Islet precursor cell (in vitro differentiated cells): ENCODE measurements at places on chromosomes 11 and 22.

DNA sequence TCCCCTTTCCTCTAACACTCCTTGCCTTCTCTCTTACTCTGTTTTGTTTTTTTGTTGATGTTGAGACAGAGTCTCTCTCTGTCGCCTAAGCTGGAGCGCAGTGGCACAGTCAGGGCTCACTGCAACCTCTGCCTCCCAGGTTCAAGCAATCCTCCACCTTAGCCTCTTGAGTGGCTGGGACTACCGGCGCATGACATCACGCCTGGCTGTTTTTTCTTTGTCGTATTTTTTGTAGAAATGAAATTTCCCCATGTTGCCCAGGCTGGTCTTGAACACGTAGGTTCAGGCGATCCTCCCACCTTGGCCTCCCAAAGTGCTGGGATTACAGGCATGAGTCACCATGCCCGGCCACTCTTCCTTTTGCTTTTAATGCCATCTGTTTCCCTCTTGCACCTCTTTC lies 72.3 kb downstream of the FBXO7 start:
- DNase-seq, result no peak

GRCh38 chr11:70623906-70624597 lies 225.7 kb downstream of the CTTN start:
- no peak for DNase-seq

DNA sequence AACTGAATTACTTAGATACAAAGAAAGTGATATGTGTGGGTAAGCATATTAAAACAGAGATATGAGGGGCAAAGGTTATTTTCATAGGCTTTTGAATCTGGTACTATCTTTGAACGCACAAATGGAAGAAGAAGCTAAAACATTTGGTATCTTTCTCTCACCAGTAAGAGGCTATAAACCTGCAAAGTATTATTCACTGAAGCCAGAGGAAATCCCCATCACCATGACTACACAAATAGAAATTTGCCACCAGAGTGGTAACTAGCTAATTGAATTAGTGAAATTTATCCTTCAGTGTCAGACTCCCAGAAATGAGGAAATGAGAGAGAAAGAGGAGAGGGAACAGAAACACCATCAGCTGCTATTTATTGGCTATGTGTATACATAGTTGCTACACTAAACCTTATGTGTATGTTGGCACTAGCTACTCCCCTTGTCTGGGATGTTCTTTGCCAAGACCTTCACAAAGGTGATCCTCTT lies 503.4 kb downstream of the DLG2 start:
- no peak for DNase-seq

DNA sequence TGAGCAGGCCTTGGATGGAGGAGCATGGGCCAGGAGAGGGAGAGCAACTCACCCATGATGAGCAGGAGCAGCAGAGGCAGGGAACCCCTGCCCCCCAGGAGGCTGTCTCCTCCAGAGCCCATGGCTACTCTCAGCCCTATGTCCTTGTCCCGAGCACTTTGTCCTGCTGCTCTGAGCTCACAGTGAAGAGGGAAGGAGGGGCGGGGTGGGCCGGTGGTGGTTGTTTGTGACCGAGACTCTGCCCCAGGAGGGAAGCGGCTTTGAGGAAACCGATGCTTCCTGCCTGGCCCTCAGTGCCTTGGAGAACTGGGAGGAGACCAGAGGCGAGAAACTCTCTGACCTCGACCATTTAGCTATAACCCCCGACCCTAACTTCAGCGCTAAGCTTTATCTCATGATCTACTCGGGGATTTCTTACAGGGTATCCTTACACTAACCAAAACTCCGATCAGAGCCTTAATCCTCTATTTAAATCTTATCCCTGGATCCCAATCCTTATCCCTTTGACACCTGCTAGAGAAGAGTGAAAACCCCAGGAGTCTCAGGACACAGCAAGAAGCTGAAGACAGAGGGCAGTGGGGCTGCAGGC lies at the start of gene ROBO4:
ROBO4 (minus strand) TSS at position 192 of the 589 bp plus-strand sequence; CDS start at position 122, 70 bp downstream.
- peak; percentile 50 for DNase-seq

- peak; percentile 86 for DNase-seq
These were observed 11.7 kb downstream of the PHRF1 start for GRCh38 chr11:587978-588380.

GRCh38 chr11:28243061-28243460 lies 134.9 kb downstream of the METTL15 start:
- no peak for DNase-seq

DNA sequence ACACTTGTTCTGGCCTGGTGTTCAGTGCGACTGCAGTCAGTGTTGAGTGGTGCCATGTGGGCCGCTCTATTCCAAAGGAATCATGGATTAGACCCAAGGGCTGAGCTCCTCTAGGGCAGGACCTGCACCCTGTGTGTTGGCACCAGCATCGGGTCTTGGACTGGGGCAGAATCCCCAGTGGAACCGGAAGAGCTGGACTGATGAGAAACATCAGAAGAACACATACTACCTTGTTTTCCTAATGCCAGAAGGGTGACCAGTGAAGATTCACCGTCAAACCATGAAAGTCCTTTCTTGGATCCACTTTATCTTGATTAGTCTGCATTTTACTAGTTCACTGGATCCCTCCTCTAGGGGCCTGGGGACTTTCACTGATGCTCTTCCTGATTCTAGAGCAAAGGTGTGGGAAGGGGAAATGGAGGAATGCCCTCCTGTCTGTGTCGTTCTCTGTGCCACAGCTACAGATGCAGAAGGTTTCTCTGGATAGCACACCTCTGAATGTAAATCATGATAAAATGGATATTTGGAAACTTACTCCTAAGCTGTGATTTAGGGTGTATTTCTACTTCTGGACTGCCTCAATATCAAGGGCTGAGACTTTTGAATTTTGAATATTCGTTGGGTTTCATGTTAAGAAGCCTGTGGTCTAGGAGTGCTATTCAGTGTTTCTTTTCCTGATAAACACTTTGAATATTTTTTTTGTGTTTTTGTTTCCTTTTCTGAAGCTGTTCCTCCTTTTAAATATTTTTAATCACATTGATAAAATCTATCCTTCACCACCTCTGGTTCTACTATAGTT lies 11.0 kb upstream of the GLB1L3 start:
- no peak for DNase-seq

- DNase-seq, result no peak
These were observed 8.3 kb downstream of the SREBF2 start for GRCh38 chr22:41841085-41841712.

- DNase-seq, result no peak
These were observed 46.1 kb upstream of the HSPA8 start for GRCh38 chr11:123107945-123108495.

DNA sequence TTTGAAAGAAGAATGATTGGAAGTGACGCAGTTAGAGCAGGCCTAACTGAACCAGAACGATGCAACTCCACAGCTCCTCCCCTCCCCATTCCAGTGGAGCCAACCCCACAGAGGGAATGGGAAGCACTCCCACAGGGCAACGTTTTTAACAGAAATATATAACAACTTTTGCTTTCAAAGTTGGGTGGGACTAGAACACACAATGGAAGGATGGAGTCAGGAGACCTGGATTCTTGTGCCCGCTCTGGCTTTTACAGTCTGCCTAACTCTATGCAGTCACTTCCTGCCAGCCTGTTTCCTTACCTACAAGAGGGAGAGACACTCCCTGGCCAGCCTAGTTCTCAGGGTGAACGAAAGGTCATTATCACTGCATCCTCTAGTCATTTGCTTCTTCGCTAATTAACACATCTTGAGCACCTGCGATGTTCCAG lies 75.5 kb downstream of the PACSIN2 start:
- peak; percentile 38 for DNase-seq

DNA sequence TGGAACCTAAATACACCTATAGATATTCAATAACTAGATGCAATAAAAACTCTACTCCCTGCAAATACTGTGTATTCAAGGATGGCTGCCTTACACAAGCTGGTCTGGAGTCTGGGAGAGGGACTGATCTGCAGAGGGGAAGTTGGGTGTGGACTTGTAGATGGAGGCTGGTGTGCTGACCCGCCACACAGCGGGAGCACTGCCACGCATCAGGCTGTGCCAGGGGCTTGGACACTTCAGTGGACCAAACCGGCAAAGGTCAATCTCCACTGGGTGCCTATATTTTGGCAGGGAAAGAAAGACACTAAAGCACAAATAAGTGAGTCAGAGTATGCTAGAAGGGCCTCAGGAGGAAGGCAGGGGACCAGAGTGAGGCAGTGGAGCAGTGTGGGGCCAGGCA lies 2.1 kb upstream of the SHANK3 start:
- peak; percentile 37 for DNase-seq

DNA sequence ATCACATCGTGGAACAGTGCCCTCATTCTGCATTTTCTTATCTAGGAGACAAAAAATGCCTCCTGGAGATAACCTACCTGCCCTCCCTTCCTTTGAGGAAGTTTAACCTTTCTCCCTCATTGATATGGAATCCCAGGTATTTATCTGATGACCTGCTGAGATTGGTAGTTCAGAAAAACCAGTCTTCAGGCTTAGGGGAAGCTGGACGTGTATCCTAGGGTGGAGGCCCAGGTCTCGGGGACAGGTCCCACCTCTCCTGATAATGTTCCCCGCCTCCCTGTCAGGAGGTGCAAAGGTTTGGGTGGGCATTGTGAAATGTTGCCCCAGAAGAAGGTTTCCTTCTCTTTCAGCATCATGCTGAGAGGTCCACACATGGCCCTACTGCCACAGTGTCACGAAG lies 186.9 kb upstream of the NAV2 start:
- peak; percentile 69 for DNase-seq

- DNase-seq, result no peak
These were observed 216.2 kb upstream of the ARHGAP20 start for GRCh38 chr11:110928391-110928790.

GRCh38 chr22:43396934-43397457 lies 14.8 kb upstream of the MPPED1 start:
- DNase-seq, result no peak

DNA sequence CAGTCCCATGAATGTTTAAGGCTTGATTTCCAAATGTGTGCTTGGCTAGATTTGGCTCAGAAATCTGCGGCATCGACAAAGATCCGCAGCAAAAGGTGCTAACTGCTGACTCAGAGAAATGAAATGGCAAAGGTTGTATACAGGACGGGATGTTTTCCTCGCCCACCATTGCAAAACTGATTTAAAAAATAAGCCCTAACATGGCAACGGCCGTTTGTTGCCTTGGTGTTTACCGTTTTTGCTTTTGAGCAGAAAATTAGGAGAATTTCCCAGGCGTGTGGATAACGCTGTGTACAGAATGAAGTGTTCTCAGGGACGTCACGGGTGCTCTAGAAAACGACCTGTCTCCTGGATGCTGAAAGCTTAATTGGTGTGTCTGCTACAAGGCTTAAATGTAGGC lies 70.2 kb downstream of the ARHGAP8 start:
- DNase-seq, result no peak

DNA sequence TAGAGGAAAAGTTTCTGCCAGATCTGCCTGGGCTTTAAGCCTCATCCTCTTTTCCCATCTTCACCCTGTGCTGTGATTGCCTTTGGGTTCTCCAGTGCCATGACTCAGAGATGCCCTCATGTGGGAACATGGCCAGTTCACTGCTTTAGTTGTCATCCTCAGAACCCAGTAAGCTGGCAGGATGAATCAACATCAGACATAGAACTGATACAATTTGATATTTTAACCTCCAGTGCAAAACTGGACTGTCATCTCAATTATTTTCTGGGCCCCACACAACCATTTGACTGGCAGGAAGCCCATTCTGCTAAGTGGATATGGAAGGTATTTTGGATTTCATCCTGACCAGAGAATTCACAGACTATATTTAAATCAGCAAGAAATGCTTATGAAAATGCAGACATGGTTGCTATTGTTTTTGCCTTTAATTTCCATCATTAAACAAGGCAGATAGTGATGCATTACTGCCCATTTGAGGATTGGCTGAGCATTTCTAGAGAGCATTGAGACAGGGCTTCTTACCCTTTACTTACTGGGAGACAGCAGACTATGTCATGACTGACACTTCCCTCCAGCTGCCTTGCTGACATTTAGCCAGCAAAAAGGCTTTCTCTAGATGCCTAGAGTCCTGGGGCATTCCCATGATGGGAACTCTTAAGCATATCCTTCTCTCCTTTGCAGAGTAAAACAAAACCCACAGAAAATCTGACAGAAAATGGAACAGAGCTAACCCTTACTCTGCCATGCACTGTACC lies 327.1 kb upstream of the MTNR1B start:
- DNase-seq, result no peak

GRCh38 chr22:22167791-22168189 lies 76.8 kb upstream of the VPREB1 start:
- DNase-seq, result no peak

DNA sequence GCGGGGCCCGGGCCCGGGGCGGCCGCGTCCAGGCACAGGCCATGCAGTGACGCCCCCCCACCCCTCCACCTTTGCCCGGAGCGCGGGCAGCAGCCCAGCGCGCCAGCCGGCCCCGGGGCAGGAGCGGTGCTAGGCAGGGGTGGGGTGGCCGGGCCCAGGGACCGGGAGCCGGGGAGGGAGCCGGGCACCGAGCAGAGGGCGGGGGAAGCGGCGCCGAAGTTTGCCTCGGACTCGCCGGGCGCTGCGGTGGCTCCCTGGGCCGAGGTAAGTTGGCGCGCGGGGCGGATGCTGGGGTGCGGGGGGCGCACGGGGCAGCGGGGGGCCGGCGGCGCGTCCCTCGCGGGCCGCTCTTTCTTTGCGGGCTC lies 332 bp downstream of the TEAD1 start:
- DNase-seq, result no peak

- DNase-seq, result no peak
These were observed 409 bp downstream of the SMC1B start for GRCh38 chr22:45413013-45413367.

DNA sequence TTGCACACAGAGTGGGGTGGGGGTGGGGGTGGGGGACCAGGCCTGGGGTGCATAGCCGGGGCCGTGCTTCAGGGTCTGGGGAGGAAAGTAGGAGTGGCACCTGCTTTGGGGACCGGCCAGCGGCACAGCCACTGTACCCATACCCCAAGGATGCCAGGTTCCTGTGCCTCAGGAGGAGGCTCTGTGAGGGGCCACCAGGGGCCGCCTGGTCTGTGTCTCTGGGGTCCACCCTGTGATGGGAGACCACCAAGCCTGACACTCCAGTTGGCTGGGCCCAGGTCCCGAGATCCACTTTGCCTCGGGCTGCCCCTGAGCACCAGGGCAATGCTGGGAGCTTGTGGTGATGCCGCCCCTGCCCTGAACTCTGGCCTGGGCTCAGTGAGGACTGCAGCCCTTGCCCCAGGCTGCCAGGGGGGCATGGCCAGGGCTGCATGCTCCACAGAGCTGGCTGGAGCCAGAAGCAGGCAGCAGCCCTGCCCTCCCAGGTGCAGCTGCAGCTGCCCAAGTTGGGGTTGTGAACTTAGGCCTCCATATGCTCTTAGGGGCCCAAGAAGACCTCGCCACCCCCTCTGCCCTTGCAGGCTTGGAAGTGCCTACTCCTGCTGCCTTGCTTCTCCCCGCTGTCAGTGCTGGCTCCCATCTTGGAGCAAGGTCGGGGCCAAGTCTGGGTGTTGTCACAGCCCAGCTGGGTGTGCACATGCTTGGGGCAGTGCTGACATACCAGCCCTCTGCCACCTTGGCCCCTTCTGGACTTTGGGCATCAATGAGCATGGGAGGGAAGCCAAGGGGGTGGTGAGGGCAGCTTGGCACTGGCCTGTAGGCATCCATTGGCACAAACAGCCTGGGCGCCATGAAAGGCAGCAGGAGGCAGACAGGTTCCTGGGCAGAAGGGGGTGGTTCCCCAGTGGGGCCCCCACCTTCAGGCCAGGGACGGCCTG lies 123.3 kb upstream of the THY1 start:
- DNase-seq, result no peak

- DNase-seq, result no peak
These were observed 197.0 kb downstream of the SBF2 start for GRCh38 chr11:10096987-10097386.

- DNase-seq, result peak; percentile 35
These were observed 34.7 kb upstream of the RFPL3 start for GRCh38 chr22:32322986-32323385.
